ENCODE measurements at places on chromosomes 4 and X. TPM values are rescaled to one million over a fixed set of nuclear protein-coding genes. Genes with fewer than 3 reads are reported as not detected.

Gene GIMD1
- not detected for polyA plus RNA-seq

Gene LPAR4
- polyA plus RNA-seq = 4.2 TPM

DNA sequence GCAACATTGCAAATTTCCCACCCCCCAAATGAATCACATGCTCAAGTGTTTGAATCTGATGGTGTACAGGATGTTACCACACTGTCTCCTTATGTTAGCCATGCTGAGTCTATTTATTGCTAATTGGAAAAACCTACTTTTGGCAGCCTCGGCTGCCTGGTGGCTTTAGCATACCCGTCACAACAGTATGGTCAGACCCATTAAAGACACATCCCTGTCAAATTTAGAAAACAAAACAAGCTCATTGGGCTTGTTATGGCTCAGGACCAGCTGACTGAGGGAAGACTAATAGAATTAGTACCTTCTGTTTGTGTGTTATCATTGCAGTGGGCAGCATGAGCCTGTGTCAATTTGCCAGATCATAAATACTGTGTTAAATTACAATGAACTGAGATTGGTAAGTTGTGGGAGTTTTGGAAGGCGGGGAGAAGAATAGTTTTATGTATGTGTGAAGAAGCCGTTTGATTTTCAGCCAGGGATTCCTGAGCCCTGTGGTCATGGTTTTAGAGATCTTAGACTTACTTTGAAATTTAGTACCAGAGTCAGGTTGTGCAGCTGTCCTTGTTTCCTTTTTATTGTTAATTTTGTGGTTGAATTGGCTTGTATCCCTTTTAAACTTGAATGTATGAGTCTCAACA is 66.8 kb downstream of the POLA1 start:
- DNase-seq = no peak

GRCh38 chrX:136318895-136319597 is 18.3 kb downstream of the ADGRG4 start:
- no peak for DNase-seq

- DNase-seq = no peak
Measured at GRCh38 chrX:7346021-7346420, 198.1 kb upstream of the PUDP start.

DNA sequence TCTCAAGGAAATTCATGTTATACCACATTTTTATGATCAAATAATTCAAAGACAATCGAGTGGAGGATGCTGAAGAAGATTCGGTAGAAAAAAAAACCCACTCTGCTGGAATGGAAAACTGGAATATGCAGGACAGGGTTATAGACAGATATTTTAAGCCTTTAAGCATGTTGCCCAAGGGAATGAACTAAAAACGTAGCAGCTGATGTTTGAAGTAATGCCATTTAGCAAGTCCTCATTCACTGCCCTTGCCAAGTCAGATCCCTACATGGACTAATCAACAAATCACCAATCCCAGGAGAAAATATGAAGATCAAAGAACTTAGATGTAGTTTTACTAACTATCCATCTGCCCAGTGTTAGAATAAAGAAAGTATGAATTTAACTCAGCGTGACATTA is 75.6 kb upstream of the ETNPPL start:
- no peak for DNase-seq

GRCh38 chrX:69255441-69256290 is 90.4 kb upstream of the PJA1 start:
- no peak for DNase-seq

DNA sequence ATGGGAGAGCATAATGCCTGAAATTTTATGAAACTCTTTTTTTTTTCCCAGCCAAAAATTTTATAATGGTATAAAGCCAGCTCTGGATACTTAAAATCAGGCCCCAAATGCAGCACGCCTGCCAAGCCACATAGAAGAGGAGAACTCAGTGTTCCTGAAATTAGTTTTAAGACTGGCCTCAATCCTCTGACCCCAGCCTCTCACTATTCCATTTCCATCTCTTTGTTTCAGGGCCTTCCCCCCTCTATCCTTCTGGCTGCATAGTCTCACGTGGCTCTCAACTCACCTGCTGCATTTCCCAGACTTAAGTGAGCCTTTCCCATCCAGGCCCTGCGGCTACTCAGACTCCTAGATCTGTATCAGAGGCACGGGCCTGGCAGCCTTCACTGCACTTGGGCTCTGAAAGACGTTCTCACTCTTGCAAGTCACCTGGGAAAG is 5.2 kb upstream of the CBR4 start:
- no peak for DNase-seq

DNA sequence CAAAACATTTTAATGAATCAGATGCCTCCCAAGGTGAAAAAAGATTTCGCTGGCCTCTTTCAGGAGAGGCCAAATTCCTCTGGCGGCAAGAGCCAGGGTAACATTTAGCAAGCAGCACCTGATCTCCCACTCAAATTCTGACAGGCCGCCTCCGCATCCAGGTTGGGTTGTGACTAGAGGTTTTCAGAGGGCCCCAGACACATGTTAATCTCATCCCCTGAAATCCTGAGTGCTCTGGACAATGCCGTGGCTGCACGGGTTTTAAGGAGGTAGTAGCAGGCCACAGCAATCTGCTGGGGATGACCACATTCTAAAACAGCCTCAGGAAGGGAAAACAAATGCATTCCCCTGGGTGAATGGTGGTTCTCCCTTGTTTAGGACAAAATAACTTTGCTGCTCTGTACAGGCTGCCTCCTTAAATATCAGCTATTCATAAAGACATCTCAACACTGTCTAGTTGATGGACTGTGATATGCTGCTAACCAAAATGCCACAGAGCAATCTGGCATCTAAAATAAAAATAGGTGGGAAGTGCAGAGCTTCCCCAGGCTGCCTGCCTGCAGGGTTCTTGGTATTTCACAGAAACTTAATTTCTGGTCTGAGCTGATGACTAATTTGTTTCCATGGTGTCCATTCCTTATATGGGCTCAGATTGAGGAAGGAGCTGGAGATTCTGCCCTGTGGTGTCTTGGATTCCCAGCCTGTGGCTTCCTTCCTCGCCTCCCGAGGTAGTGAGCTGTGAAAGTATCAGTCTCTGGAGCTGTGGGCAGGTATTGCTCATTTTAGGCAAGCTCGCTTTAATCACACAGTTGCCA is 202.0 kb downstream of the DCLK2 start:
- DNase-seq = no peak

GRCh38 chr4:138341739-138342415 is 99.7 kb upstream of the SLC7A11 start:
- no peak for DNase-seq
